HuH-7 (cell line): ENCODE measurements at places on chromosomes 3 and 15.

- no peak for DNase-seq
These were observed 109.1 kb downstream of the MINAR1 start for GRCh38 chr15:79541196-79541595.

- DNase-seq: no peak
These were observed 3.6 kb downstream of the PIAS1 start for GRCh38 chr15:68057758-68058157.

GRCh38 chr3:106302451-106303221 lies 433.8 kb upstream of the CBLB start:
- no peak for DNase-seq

DNA sequence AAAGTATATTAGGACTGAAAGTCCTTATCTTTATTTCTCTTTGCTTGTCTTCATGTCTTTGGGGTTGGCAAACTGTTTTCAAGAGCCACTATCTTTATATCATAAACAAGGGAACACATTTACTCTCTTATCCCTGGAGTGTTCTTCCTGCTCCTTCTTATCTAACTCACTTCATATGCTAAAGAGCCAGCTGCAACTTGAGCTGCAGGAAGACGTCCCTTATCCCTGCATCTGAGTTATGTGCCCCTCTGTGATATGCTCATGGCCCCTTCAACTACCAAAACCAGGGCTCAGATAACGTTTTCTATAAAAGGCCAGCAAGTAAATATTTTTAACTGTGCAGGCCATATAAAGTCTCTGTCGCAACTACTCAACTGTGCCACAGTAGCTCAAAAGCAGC lies 137.0 kb upstream of the CRBN start:
- no peak for DNase-seq

- no peak for DNase-seq
These were observed 248.0 kb upstream of the CNTN3 start for GRCh38 chr3:74862476-74862875.

- DNase-seq: peak; percentile 40
These were observed 744.0 kb upstream of the SGO1 start for GRCh38 chr3:20930034-20930433.

GRCh38 chr3:178707311-178708031 lies 171.2 kb downstream of the KCNMB2 start:
- no peak for DNase-seq

DNA sequence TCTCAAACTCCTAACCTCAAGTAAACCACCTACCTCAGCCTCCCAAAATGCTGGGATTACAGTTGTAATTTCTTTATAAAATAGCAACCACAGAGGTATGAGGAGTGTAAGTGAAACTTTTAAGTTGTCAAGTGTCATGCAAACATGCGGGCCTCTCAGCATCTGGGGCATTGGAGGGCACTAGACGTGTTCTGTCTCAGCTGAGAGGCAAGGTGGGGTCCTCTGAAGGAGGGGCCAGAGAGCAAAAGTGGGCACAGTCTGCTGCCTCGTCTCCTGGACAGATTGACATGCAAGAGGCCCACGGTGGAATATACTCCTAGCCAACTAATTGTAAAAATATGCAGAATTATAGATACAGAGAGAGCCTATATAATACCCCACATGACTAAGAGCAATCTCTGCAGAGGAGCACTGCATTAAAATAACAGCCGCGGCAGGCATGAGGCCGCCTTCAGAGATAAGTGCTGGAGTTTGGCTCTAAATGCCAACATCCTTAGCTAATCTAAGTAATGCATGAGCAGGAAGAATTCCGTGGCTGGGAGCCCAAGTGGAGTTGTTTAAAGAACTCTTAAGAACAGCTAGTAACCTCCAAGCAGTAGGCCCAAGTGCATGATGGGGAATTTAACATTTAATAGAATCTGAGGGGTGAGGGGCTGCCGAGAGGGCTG lies 87.8 kb upstream of the RNU6-1 start:
- DNase-seq: no peak

GRCh38 chr3:186640473-186640818 lies 247 bp downstream of the FETUB start:
- DNase-seq: no peak

DNA sequence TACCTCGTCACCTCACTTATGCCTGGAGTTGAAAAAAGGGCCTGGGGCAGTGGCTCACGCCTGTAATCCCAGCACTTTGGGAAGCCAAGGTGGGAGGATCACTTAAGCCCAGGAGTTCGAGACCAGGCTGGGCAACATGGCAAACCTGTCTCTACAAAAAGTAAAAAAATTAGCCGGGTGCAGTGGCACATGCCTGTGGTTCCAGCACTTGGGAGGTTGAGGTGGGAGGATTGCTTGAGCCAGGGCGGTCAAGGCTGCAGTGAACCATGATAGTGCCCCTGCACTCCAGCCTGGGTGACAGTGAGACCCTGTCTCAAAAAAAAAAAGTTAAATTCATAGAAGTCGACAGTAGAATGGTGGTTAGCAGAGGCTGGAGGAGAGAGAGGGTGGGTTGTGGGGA lies 4.6 kb upstream of the NEIL1 start:
- DNase-seq: no peak

GRCh38 chr3:184586851-184587250 lies 25.3 kb downstream of the EPHB3 start:
- DNase-seq: no peak

DNA sequence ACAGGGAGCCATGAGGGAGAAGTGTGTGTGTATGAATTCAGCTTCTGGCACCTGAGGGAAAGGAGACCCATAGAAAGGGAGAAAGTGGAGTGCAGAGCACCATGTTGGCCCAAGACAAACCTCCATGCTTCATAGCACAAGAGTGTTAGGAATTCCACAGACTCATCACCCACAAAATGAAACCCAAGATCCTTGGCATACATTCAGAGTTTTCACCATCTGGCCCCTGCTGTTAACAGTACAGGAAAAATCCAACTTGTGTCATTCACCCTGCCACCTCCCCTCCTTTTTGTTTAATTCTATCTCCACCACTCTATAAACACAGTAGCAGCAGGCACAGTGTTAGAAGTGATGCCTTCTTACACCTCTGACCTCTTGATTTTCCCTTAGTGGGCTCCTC lies 60.0 kb upstream of the MNS1 start:
- DNase-seq: no peak

DNA sequence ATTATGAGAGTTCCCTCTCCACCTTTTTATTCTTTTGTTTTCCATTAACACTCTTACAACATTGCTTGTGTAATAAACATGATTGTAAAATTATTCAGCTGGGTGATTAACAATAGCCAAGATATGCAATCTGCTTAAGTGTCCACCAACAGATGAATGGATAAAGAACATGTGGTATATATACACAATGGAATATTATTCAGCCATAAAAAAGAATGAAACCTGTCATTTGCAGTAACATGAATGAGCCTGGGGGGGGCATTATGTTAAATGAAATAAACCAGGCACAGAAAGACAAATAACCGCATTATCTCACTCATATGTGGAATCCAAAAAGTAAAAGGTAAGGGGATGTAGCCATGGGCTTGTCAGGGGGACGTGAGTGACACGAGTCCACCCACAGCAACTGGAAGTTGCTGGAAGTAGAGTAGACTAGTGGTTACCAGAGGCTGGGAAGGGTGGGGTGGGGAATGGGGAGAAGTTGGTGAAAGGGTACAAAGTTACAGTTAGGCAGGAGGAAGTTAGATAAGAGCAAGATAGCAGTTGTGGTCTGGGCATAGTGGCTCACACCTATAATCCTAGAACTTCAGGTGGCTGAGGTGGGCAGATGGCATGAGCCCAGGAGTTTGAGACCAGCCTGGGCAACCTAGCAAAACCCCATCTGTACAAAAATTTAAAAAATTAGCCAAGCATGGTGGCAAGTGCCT lies 28.7 kb upstream of the CD47 start:
- DNase-seq: no peak

GRCh38 chr15:58957101-58957973 lies 23.9 kb upstream of the SLTM start:
- DNase-seq: peak; percentile 42

DNA sequence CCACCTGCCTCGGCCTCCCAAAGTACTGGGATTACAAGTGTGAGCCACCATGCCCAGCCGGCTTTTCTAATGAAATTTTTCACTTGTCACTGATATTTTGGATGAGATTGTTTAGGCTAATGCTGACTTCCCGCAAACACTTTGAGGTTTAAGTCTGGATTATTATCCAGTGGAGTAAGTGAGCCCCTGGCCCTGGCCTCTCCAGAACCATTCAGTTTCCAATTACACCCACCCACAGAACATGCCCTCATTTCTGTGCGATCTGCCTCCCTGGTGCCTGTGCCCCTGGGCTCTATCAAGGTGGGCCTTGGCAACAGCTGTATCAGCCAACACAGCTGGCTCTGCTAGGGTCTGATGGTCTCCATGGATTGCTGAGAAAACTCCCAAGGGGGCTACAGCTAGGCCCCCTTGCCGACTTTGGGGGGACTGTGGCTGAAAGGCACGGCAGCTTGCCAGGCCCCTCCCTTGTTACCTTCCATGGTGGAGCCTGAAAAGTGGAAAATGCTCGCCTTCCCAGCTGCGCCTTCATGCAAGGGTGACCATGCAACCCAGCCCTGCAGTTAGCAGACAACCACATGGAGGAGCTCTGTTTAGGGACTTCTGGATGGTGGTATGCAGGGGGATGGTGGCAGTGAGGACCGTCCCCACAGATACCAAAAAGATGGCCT lies 288.9 kb downstream of the FAM43A start:
- no peak for DNase-seq

DNA sequence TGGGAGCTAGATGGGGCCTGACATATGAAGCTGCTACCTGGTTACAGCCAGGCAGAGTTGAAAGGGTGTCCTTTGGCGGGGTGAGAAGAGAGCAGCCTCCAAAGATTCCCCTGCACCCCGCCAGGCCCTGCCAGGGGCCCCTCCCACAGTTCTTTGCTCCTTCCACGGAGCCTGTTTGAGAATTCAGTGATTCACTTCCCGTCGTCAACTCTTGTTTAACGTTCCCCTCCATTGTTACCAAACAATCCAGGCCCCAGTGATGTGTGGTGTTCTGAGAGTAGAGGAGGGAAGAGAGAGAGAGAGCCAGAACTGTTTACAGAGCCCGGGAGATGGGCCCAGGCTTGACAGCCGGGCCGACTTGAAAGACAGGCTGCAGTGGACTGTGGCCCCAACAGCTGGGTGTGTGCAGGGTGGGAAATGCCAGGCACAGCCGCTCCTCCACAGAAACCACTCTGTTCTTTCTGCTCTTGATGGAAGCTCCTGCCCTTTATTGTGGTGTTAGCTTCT lies 81.5 kb downstream of the SMAD3 start:
- DNase-seq: no peak

DNA sequence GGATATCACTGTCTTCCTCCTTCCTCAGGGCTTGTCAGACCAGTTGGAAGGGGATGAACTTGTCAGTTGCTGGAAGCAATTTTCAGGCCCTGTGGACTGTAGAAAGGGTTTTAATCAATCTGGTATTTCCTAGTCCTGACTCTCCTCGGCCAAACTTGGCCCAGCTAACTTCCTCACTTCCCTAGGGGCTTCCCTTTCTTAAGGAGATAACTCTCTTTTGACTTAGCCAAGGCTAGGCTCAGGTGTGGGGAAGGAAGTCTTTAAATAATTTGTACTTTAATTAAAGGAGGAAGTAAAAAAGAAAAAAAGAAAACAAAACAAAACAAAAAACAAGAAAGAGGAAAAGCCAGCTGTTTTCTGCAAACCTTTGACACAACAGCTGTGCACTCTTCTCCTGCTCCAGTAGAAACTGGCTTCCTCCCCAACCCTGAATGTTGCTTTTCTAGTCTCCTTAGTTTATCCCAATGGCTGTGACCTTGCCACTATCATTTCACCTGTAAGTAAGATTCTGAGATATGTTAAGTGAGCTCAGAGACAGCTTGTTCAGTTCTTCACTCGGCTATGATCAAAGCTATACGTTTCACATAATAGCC lies 53.0 kb upstream of the ST3GAL6 start:
- DNase-seq: no peak

DNA sequence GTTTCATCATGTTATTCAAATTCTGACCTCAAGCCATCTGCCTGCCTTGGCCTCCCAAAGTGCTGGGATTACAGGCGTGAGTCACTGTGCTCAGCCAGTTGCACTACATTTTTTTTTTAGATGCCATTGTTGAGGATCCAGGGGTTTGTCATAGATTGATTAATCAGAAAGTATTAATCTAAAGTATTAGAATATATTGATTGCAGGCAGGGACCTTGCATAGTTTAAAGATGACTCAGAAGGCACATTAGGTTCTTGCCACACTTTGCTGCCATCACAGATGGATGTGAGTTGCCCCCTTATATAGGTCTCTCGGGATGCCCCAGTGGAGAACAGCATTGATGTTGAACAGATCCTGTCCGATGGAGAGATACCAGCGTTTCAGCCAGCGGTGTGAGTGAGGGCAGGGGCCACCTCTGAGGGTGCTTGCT lies 41.1 kb downstream of the IGF1R start:
- no peak for DNase-seq
